ENCODE measurements at places on chromosomes 5 and 9. TPM values are rescaled to one million over a fixed set of nuclear protein-coding genes. Genes with fewer than 3 reads are reported as not detected.

Gene WDR38
- not detected for total RNA-seq

Gene PCDHGB1
- total RNA-seq: 3.9 TPM

Gene FAM170A
- total RNA-seq: not detected

Gene C9orf153
- total RNA-seq: 0.71 TPM

Gene SLC6A18
- not detected for total RNA-seq

Gene ESM1
- not detected for total RNA-seq

Gene GPX3
- total RNA-seq: 2,730 TPM

Gene INSL4
- total RNA-seq: not detected

Gene INSL6
- total RNA-seq: not detected

DNA sequence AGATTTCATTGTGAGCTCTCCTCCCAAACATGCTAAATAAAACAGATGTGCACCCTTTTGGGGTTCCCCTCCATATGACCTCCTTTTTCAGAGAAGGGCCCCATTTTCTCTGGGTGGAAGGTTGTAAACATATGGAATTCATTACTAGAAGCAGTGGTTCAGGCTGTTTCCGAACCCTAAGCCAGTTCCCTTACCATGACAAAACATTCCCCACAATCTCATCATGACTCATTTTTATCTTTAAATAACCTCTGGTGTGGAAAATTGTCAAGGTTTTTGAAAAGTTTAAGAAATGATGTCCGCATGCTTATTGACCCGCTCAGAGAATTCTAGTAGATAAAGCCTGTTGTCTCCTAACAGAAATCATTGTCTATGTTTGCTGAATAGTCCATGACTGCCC, 127.3 kb upstream of the PIK3R1 start:
- DNase-seq: no peak
- no peak overlapping the region for H3K27ac ChIP-seq
- H3K4me3 ChIP-seq: no peak overlapping the region
- H3K4me1 ChIP-seq: peaks cover 18% of the 10 kb centered on the region
- H3K27me3 ChIP-seq: no peaks in the 10 kb centered on the region

DNA sequence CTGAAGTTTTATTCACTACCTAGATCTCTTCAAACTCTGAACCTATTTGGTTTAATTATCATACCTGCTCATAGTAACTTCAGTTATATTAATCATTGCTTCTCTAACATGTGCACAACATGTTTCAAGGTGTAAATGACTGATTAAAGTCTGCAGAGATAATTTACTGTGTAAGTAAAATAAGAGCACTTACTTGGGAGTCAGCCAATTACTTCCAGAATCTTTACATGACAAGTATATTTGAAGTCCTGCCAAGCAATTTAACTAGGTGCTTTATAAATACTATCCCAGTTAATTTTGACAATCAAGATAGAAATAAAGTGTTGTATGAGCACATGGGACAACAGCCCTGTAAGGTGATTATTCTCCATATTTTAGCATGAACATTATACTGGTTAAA, 109.9 kb downstream of the RFX3 start:
- no peaks in the 10 kb centered on the region for H3K4me1 ChIP-seq
- H3K27ac ChIP-seq: no peak overlapping the region
- no peak overlapping the region for H3K4me3 ChIP-seq
- no peaks in the 10 kb centered on the region for H3K36me3 ChIP-seq
- DNase-seq: no peak
- H3K27me3 ChIP-seq: no peaks in the 10 kb centered on the region

GRCh38 chr5:61254969-61255555, 77.0 kb upstream of the ZSWIM6 start:
- DNase-seq: no peak
- no peak overlapping the region for H3K4me3 ChIP-seq
- no peak overlapping the region for H3K27ac ChIP-seq
- no peaks in the 10 kb centered on the region for H3K27me3 ChIP-seq
- peaks cover 10% of the 10 kb centered on the region for H3K4me1 ChIP-seq

GRCh38 chr5:176784218-176785165, 25.9 kb upstream of the UNC5A start:
- no peaks in the 10 kb centered on the region for H3K27me3 ChIP-seq
- no peak for DNase-seq
- no peak overlapping the region for H3K27ac ChIP-seq
- H3K4me3 ChIP-seq: no peak overlapping the region
- no peaks in the 10 kb centered on the region for H3K36me3 ChIP-seq
- H3K4me1 ChIP-seq: no peaks in the 10 kb centered on the region

- no peaks in the 10 kb centered on the region for H3K36me3 ChIP-seq
- DNase-seq: no peak
- H3K27me3 ChIP-seq: no peaks in the 10 kb centered on the region
- no peak overlapping the region for H3K27ac ChIP-seq
- H3K4me1 ChIP-seq: no peaks in the 10 kb centered on the region
These were observed 146.6 kb downstream of the SLC24A2 start for GRCh38 chr9:19642256-19642655.

GRCh38 chr5:179777456-179777855, 16.3 kb upstream of the LTC4S start:
- peaks cover 48% of the 10 kb centered on the region for H3K36me3 ChIP-seq
- no peak for DNase-seq
- H3K27ac ChIP-seq: no peak overlapping the region

GRCh38 chr9:121071756-121072421, 2.9 kb upstream of the CNTRL start:
- H3K4me3 ChIP-seq: no peak overlapping the region
- no peak for DNase-seq
- no peak overlapping the region for H3K27ac ChIP-seq
- H3K4me1 ChIP-seq: peaks cover 9% of the 10 kb centered on the region
- H3K36me3 ChIP-seq: no peaks in the 10 kb centered on the region

GRCh38 chr9:93477397-93477796, 24.0 kb upstream of the FAM120AOS start:
- no peak overlapping the region for H3K27ac ChIP-seq
- no peaks in the 10 kb centered on the region for H3K27me3 ChIP-seq
- no peak for DNase-seq
- H3K4me1 ChIP-seq: peaks cover 6% of the 10 kb centered on the region
- H3K4me3 ChIP-seq: no peak overlapping the region

DNA sequence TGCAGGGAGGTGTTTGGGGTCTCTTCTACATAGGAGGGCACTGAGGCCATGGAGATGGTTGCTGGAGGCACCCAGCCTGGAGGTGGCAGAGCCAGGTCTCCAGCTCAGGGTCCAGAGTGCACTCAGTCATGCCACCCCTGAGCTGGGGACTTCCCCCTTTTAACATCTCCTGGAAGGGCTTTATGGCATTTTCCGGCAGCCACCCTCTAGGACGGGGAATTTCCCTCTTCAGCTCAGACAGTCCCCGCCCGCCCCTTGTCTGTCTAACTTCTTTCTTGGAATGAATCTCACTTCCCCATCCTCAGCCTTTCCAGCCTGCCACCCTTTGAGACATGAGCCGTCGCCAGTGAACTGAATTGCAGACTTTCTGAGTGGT, 49.9 kb downstream of the COL15A1 start:
- no peaks in the 10 kb centered on the region for H3K27me3 ChIP-seq
- peaks cover 15% of the 10 kb centered on the region for H3K4me1 ChIP-seq
- peak; percentile 50 for DNase-seq
- H3K36me3 ChIP-seq: no peaks in the 10 kb centered on the region

DNA sequence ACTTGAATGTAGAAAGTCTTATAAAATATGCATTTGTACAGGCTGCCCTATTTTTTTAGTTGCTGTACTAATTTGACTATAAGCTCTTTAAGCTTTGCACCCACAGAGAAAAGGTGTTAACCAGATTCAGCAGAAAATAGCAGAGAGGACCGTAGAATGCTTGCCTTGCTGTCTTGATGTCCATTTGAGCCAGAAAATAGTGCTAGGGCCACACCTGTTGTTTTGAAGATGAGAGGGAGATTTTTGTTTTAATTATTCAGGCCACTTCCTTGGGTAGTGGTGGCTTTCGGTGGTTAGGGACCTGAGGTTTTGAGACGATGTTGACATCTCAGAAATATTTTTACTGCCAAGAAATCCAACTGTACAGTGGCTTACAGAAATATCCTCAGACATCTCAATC, 196.0 kb downstream of the SPATA31D1 start:
- H3K36me3 ChIP-seq: no peaks in the 10 kb centered on the region
- H3K4me1 ChIP-seq: no peaks in the 10 kb centered on the region
- no peak overlapping the region for H3K4me3 ChIP-seq
- H3K27me3 ChIP-seq: no peaks in the 10 kb centered on the region
- H3K27ac ChIP-seq: no peak overlapping the region

- no peak for DNase-seq
- H3K4me1 ChIP-seq: no peaks in the 10 kb centered on the region
These were observed 13.6 kb downstream of the UNC5A start for GRCh38 chr5:176823869-176824412.

DNA sequence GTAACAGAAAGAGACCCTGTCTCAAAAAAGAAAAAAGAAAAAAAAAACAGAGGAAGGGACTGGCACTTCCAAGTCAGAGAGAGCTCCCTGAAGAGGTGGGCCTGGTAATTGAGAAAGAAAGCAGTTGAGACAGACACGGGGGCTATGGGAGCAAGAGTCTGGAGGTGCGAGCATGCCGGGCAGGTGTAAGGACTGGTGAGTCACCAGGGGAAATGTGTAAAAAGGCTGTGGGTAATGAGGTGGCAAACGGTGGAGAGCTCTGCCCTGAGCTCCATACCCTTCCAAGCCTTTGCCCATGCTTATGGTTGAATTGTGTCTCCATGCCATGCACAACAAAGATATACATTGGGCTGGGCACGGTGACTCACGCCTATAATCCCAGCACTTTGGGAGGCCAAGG, 18.0 kb upstream of the JADE2 start:
- H3K27ac ChIP-seq: no peak overlapping the region
- no peaks in the 10 kb centered on the region for H3K36me3 ChIP-seq
- H3K27me3 ChIP-seq: no peaks in the 10 kb centered on the region
- DNase-seq: no peak

- peaks cover 85% of the 10 kb centered on the region for H3K27me3 ChIP-seq
- no peaks in the 10 kb centered on the region for H3K36me3 ChIP-seq
- H3K27ac ChIP-seq: no peak overlapping the region
- no peak for DNase-seq
- peaks cover 10% of the 10 kb centered on the region for H3K4me1 ChIP-seq
These were observed 23.2 kb downstream of the CDKN2A start for GRCh38 chr9:21970800-21971640.

GRCh38 chr5:87027570-87027969, 240.1 kb upstream of the RASA1 start:
- no peak overlapping the region for H3K27ac ChIP-seq
- H3K36me3 ChIP-seq: no peaks in the 10 kb centered on the region
- no peaks in the 10 kb centered on the region for H3K27me3 ChIP-seq
- no peaks in the 10 kb centered on the region for H3K4me1 ChIP-seq
- no peak for DNase-seq

GRCh38 chr9:137506274-137506673, 43.9 kb downstream of the PNPLA7 start:
- H3K4me3 ChIP-seq: no peak overlapping the region
- no peaks in the 10 kb centered on the region for H3K4me1 ChIP-seq
- H3K36me3 ChIP-seq: no peaks in the 10 kb centered on the region
- H3K27ac ChIP-seq: no peak overlapping the region

DNA sequence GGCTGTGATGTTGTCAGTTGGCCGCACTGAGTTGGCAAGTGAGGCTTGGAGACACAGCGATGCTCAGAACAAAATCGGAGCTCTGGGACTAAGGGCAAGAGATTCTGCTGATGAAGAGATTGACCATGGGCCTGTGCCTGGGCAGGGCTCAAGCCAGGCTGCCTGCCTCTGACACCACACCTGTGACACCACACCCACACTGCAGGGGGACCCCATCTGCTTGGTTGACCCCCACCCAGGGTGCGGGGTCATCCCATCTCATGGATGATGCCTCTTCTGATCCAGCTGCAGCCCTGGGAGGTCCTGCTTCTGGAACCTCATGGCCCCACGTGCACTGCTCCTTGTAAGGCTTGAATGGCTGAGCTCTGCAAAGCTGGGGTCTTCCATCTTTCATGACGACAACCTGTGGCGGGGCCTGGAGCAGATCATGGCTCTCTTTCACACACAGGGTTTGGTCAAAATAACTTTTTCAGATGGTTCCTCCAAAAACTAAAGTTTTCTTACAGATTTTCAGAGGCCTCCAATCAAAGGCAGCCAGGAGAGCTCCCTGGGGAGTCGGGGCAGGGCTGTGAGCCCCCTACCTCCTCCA, 185.2 kb downstream of the GADD45G start:
- no peaks in the 10 kb centered on the region for H3K36me3 ChIP-seq
- H3K27ac ChIP-seq: no peak overlapping the region
- H3K27me3 ChIP-seq: no peaks in the 10 kb centered on the region
- no peak for DNase-seq
- no peak overlapping the region for H3K4me3 ChIP-seq
- H3K4me1 ChIP-seq: no peaks in the 10 kb centered on the region

DNA sequence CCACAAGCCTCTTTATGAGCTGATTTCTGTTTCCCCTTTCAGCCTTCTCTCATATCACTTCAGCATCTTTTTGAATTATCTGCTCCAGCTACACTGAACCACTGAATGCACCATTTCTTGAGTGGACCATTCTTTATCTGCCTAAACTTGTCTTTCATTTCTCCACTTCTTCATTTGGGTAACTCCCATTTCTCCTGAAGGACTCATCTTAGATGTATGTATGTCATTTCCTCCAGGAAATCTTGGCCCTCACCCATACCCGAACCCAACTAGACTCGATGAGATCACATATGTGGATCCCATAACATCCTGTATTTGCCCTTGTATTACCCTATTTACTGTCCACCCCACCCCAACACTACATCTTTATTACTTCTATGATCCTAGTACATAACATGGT, 249.8 kb downstream of the KIF4B start:
- no peak overlapping the region for H3K4me3 ChIP-seq
- no peak for DNase-seq
- no peaks in the 10 kb centered on the region for H3K4me1 ChIP-seq

- H3K4me1 ChIP-seq: no peaks in the 10 kb centered on the region
- H3K36me3 ChIP-seq: no peaks in the 10 kb centered on the region
- no peak overlapping the region for H3K4me3 ChIP-seq
- H3K27me3 ChIP-seq: no peaks in the 10 kb centered on the region
- peak; percentile 57 for DNase-seq
These were observed 156.4 kb upstream of the IRX4 start for GRCh38 chr5:2039180-2039531.

GRCh38 chr5:167802755-167803431, 488.6 kb upstream of the WWC1 start:
- no peaks in the 10 kb centered on the region for H3K27me3 ChIP-seq
- no peak for DNase-seq
- H3K4me3 ChIP-seq: no peak overlapping the region
- no peaks in the 10 kb centered on the region for H3K4me1 ChIP-seq
- H3K36me3 ChIP-seq: no peaks in the 10 kb centered on the region
- no peak overlapping the region for H3K27ac ChIP-seq

DNA sequence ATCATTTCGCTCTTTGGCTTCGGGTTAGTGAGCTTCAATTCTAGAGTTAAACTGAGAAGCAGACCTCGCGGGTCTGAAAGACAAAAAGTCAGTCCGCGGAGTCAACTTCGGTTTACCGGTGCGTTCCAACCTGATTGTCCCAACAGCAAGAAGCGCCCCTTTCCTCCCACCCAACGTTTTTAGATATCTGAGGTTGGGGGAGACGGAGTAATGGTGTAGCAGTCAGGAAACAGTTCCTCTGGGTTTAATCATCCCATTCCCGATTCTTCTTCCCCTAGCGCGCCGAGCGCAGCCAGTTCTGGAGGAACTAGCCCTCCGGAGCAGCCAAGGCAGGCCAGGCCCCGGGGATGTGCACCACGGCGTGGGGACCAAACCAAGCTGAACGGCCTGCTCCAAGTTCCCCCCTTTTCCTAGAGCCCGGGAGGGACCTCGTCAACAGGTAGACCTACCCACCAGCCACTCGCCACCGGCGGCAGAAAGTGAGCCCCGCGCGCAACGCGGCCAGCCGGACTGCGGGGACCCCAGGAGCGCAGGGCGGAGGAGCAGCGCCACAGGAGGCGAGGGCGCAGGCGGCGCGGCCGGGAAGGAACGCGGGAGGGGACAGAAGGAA, 622 bp upstream of the ISL1 start:
- no peak for DNase-seq
- H3K27ac ChIP-seq: no peak overlapping the region
- peaks cover 28% of the 10 kb centered on the region for H3K4me1 ChIP-seq
- peaks cover 36% of the 10 kb centered on the region for H3K27me3 ChIP-seq
- no peaks in the 10 kb centered on the region for H3K36me3 ChIP-seq
- H3K4me3 ChIP-seq: no peak overlapping the region
